ENCODE measurements at places on chromosomes 2 and 18.

GRCh38 chr18:33231474-33232317 lies 208.8 kb downstream of the CCDC178 start:
- DNase-seq: no peak

- no peak for DNase-seq
Observed at GRCh38 chr2:216142540-216142939, 33.4 kb downstream of the XRCC5 start.

- no peak for DNase-seq
Observed at GRCh38 chr2:238986491-238987351, 138.8 kb downstream of the TWIST2 start.

- DNase-seq: no peak
Observed at GRCh38 chr2:168192839-168193616, 54.4 kb downstream of the STK39 start.

DNA sequence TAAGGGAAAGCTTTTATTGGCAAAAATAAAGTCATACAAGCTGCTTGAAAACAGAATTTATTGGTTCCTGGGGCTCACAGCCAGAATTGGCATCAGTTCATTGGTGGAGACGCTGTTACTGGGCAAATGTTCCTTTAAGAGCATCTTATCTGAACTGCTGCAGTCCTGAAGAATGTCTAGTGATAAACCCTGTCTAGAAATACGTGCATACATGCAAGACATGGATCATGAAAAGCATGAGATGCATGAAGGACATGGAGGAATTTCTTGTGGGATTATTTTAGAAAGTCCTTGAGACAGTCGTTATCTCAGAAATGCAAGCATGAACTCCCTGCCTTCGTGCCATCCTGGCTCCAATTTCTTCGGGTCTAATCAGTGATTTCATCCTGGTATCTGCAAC lies 32.5 kb upstream of the FHOD3 start:
- no peak for DNase-seq

DNA sequence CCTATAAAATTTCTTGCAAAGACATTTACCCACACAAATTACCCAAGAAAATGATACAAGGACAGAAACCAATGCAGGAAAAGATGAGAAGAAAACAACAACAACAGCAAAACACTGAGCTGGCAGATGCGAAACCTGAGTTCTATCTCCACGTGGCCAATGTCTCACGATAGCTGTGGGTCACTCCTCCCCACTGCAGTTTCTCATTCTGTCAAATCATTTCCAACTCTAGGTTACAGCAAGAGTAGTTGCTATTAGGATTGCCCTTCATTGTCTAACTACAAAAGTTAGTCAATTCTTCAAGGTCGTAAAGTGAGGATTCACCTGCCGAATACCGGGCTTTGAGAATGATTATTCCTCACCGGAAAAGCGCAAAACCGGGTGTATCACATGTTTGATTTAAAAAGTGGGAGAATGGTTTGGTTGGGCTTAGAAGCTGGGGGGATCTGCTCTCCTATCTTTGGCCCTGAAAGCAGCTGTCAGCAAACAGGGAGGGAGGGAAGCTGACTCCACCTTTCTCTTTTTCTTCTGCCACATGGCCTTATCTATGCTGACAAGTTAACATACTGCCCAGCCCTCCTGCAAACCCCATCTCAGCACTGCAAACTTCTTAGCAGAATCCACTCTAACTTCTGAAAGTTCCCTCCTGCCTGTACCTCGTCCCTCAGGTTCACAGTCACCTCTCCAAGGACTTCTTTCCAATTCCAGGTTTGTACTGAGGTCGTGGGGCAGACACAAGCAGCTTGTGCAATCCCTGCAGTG lies 473.0 kb downstream of the SOX11 start:
- DNase-seq: no peak

DNA sequence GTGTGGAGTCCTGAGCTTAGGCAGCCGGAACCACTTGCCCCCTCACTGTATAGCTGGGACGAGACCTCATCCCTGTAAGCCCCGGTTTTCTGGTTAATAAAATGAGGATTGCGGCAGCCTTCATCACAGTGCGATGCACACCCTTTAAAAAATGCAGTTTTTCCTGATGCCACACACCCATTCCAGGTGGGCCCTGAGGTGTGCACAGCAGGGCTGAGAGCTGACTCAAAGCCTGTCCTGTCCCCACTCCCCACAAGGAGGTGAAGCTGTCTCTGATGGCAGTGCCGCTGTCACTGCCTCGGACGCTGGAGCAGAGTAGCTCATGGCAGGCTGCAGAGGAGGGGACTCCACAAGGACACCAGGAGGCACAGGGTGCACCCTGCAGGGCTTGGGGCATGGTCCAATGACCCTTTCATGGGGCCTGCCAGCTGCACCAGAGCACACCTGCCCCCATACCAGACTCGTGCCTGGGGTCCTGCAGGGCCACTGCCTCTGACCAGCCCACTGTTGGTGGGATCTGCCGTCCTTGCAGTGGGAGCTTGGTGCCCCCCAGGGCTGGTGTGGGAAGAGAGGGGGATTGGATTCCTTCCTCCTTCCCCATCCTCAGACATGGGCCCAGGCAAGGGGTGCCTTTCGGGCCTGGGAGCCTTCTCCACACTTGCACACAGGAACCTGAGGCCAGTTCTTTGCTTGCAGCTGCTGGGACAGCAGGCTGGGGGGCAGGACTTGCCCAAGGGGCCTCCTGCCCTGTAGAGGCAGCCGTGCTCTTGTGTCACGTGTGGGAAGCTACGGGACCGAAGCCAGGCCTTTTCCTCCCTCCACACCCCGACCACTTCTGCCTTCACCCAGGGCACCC lies 22.8 kb downstream of the GPC1 start:
- no peak for DNase-seq

GRCh38 chr2:43708178-43708577 lies 31.9 kb upstream of the C1GALT1C1L start:
- no peak for DNase-seq

GRCh38 chr2:29578084-29578598 lies 343.2 kb downstream of the ALK start:
- no peak for DNase-seq

- DNase-seq: no peak
Observed at GRCh38 chr2:7633566-7634153, 716.4 kb downstream of the RNF144A start.

GRCh38 chr2:68046642-68047240 lies 16.1 kb downstream of the C1D start:
- no peak for DNase-seq

DNA sequence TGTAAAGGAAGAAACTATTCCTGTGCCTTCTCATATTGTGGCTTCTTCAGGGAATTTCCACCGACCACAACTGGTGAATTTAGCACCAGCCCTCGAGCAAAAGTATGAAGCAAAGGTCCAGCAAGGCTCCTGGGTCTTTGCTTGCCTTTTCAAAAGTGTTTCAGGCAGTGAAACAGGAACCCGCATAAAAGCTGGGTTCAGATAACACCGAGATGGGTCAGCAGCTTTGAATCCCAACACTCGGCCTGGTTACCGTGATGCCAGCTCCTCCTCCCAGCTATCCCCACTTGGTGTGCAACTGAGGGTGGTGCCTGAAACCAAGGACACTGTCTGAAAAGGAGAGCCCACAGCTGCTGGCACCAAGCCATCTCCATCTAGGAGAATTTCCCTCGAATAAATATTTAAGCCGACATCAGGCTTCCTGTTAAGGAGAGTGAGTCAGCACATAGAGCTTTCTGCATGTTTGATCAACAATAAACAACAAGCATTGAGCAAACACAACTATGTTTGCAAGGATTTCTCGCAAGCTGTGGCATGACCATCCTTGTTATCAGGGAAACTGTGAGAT lies 69.5 kb downstream of the ANTXR1 start:
- no peak for DNase-seq

DNA sequence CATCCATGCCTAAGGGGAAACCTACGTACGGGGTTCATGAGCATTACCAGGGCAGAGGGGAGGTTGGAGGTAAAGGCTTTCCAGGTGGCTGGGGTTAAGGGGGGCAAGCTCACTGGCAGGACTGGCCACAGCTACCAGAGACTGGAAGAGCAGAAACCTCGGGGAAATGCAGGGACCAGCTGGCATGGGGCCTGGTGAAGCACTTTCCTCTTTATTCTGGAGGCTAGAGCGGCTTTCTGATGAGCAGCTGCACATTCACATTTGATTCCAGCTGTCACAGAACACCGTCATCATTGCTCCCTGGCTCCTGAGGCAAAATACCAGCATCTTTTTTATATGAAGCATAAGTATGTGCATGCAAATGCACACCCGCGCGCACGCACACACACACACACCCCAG lies 28.7 kb upstream of the LRRC30 start:
- DNase-seq: no peak

GRCh38 chr2:29240601-29241000 lies 125.4 kb downstream of the CLIP4 start:
- DNase-seq: no peak

GRCh38 chr18:36333414-36333813 lies 35.9 kb downstream of the FHOD3 start:
- DNase-seq: no peak

GRCh38 chr2:8571792-8572499 lies 109.9 kb upstream of the ID2 start:
- no peak for DNase-seq

GRCh38 chr2:68292108-68292710 lies 27.5 kb downstream of the CNRIP1 start:
- no peak for DNase-seq

GRCh38 chr2:24850944-24851343 lies 57.7 kb downstream of the CENPO start:
- DNase-seq: no peak

DNA sequence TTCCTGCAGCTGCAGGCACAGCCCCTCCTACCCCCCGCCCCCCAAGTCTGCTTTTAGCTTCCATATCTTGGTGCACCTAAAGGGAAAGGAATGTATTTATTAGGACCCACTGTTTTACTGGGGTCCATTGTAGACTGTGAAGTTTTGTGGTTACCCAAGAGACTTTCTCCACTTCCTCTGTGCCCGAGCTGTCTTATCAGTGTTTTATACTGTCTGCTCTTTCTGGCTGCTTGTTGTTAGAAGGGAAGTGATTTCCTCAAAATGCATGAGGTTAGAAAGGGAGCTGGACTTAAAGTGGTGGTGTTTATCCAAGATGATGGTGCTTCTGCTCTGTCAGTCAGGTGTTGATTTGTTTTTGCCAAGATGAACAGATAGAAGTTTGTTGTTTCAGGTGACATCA lies 85.0 kb downstream of the PTH2R start:
- no peak for DNase-seq

- DNase-seq: no peak
Observed at GRCh38 chr2:44009136-44009735, 13.4 kb upstream of the LRPPRC start.

GRCh38 chr2:127183771-127184170 lies 36.3 kb downstream of the CYP27C1 start:
- DNase-seq: no peak

DNA sequence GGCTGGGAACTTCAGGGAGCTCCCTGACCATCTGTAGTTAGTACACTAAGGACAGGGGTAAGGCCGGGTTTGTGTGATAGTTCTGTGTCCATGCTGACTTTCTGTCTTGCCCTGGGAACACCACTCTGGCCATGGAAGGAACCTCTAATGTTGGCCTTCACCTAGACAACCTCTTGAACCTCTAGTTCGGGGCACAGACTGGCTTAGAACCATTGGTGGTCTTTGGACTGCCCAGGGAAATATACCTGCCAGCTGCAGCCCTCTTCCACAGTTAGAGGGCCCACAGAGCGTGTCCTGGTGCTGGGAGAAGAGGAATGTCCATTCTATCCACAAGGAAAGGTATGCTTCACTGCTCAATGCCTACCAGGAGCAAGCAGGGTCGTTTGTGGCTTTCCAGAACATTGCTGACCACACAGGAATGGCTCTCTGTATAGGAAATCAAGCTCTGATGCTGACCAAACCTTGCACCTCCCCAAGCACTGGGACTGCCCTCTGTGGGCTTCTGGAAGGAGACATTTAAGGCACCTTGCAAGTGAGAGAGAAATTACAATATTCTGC lies 318.8 kb upstream of the EPAS1 start:
- no peak for DNase-seq

- DNase-seq: no peak
Observed at GRCh38 chr2:33489835-33490431, 13.5 kb downstream of the RASGRP3 start.

- no peak for DNase-seq
Observed at GRCh38 chr2:240819858-240820606, at the start of gene KIF1A. Gene KIF1A (minus strand): TSS chr2:240820219. CDS start chr2:240797752, 22,467 bp downstream.

GRCh38 chr2:170967553-170967952 lies 38.5 kb downstream of the GORASP2 start:
- DNase-seq: no peak

DNA sequence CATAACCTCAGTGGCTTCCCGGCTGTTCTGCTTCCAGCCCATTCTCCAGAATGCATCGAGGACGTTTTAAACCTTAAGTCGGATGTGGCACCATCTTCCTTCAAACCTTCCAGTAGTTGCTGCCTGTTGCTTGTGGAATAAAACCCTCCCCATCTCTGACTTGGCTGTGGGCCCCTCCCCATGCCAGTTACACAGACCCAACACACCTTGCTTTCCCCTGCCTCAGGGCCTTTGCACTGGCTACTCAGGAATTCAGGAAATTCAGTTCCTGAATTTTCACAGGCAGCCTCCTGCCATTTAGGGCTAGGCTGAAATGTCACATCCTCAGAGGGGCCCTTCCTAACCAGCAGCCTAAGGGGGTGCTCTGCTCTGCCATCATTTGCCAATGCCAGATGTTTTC lies 5.0 kb upstream of the ADRA2B start:
- DNase-seq: no peak

DNA sequence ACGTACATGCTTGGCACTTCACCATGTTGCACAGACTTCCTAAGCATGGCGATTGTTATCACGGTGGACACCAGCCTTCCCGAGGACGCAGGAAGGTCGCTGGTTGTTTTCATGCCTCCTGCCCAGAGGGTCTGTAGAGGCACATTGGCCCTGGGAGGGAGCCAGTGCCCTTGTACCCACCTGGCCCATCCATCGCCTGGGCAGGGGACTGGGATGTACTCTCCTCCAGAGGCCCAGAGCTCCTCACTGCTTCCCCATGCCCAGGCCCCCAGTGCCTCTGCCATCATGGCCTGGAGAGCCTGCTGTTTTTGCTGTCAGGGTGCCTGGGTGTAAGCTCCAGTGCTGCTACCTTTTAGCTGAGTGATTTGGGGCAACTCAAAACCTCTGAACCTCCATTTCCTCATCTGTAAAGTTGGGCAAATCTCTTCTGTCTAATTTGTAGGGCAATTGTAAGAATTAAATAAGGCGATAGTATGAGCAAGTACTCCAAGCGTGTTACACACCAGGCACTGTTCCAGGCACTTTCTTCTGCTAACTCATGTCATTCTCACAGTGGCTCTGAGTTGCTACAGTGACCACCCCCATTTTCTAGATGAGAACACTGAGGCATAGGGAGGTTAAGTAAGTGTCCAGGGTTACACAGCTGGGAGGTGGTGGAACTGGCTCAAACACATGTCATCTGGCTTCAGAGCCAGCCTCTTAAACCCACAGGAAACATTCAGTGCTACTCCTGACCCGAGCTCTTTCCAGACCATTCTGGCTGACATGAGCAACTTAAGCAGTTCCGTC lies 45.3 kb downstream of the GREB1 start:
- no peak for DNase-seq

- no peak for DNase-seq
Observed at GRCh38 chr2:123500346-123500745, 524.7 kb upstream of the CNTNAP5 start.

GRCh38 chr2:200383380-200384110 lies 77.1 kb downstream of the SPATS2L start:
- no peak for DNase-seq

- DNase-seq: no peak
Observed at GRCh38 chr2:144154205-144154604, 365.7 kb downstream of the ZEB2 start.
